ENCODE measurements at places on chromosomes 6 and 20.

- no peak for DNase-seq
Measured at GRCh38 chr6:170056278-170056711, 234.6 kb downstream of the DLL1 start.

DNA sequence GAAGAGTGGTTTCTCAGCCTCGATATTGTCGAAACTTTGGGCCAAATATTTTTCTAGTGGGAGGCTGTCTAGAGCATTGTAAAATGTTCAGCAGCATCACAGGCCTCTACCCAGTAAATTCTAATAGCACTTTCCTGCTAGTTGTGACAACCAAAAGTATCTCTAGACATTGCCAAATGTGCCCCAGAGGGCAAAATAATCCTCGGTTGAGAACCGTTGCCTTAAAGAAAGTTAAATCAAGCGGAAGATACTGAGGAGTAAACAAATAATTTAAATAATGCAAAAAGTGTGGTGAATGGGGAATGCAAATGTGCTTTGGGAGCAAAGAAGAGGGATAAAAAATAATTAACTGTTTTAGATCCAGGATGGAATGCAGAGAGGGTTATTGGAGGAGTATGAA, 106.4 kb upstream of the ASCC3 start:
- no peak for DNase-seq

DNA sequence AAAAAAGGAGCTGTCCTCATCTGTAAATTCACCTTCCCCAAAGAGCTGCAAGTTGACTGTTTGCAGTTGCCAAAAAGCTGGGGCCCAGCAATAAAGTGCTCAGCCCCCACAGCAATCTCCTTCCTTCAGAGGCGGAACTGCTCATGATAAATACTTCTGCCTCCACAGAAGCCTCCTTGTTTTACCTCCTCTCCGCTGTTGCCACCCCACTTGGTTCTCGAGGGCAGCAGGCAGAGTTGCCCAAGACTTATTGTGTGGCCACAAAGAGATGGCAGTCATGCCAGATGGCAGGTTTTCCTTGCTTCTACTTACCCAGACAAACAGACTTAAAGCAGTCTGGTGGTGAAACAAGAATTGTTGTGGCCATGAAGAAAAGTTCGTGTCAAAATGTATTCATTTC, 66.3 kb downstream of the SLX4IP start:
- peak; percentile 10 for DNase-seq

- DNase-seq: no peak
Measured at GRCh38 chr6:157813191-157813590, 9.9 kb upstream of the SNX9 start.

GRCh38 chr20:45372646-45373352, 5.3 kb downstream of the TP53TG5 start:
- DNase-seq: no peak

DNA sequence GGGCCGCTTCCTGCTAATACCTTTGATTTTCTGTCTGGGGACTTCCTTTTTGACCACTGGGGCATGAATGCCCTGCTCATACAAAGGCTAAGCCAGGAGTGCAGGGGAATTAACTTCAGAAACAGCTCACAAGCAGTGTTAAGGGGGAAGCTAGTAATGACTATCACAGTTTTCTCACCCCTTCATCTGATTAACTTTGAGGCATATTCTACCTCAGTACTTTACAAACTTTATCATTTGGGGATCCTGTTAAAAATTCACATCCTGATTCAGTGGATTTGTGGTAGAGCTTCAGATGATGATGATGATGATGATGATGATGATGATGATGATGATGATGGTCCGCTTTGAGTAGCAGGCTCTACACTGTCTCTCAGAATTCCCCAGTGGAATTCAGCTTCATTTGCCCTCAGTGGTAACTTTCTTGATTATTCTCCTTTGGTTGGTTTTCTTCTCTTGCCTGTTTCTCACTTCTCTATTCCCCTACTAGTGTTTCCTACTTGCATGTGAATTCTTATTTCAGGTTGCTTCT, 78.4 kb upstream of the TMEM170B start:
- no peak for DNase-seq

GRCh38 chr6:40036186-40036585, 101.9 kb upstream of the MOCS1 start:
- no peak for DNase-seq

DNA sequence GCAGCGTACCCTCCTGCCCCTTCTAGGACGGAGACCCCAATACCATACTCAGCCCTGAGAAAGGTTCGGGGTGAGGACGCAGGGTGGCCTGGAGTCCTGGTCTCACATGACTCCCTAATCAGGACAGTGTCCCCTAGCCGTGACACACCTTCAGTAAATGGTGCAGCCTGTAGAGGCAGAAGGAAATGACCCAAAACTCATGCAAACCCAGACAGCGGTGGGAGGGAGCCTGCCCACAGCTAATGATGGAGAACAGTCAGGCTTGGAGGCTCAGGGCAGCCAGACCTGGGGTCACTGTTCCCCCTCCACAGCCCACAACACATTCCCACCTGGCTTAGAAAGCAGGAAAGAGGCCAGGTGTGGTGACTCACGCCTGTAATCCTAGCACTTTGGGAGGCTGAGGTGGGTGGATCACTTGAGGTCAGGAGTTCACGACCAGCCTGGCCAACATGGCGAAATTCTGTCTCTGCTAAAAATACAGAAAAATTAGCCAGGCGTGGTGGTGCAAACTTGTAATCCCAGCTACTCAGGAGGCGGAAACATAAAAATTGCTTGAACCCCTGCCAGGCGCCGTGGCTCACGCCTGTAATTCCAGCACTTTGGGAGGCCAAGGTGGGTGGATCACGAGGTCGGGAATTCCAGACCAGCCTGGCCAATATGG, 8.8 kb upstream of the HMGA1 start:
- DNase-seq: no peak

- DNase-seq: no peak
Measured at GRCh38 chr20:20814685-20815084, 102.2 kb upstream of the RALGAPA2 start.

DNA sequence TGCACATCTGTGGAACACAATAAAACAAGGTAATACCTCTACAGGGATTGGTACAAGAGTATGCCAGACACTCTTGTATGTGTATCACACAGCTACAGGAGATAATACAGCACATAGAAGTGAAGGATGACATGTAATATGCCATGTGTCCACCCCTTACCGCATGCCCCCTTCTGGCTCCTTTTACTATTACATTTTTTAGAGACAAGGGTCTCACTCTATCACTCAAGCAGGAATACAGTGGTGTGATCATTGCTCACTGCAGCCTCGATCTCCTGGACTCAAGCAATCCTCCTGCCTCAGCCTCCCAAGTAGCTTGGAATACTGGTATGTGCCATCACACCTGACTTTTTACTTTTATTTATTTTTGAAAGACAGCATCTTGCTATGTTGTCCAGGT, 4.2 kb upstream of the NCR3 start:
- DNase-seq: peak; percentile 75

GRCh38 chr6:25165800-25166199, 113.4 kb upstream of the CARMIL1 start:
- DNase-seq: no peak

DNA sequence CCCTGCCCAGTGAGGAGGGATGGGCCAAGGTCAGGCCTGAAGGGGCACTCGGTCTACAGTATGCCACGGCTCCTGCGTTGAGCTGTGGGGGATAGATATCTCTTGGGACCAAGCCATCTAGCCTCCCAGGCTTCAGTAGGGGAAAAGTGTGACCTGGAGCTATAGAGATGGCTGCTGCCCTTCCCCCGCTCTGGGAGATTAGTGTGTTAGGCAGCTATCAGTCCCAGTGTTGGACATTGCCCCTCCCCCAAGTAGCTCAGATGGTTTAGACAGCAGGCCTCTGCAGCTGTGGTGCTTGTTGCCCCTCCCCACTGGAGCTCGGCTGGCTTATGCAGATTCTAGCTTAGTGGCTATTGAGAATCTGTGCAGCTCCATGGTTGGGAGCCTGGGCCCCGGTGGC, 56.8 kb downstream of the KHDRBS2 start:
- DNase-seq: no peak

GRCh38 chr6:58113960-58114359, 796.5 kb downstream of the PRIM2 start:
- DNase-seq: no peak

GRCh38 chr6:89675949-89676748, 37.6 kb upstream of the LYRM2 start:
- no peak for DNase-seq

DNA sequence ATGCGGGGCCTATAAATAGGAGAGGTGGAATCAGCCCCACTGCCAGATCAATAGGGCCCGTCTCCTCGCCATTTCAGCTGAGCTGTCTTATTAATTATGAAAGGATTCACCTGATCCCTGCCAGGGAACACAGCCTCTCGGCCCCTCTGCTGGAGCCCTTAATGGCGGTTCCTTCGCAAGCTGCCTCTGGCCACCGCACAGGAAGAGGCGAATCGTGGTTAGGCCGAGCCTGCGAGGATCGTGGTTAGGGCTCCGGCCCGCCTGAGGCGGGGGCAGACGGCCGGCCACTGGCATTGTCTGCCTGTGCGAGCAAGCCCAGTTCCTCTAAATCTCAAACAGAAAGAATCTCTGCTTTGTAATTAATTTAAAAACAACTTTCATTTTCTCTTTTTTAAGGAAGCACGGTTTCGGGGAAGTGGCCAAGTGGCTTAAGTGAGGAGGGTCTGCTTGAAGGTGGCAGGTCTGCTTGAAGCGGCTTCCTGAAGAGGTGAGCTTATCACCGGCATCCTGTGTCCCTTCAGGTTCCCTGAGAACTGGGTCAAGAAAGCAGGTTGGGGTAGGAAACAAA, 9.2 kb downstream of the NRN1 start:
- DNase-seq: no peak

DNA sequence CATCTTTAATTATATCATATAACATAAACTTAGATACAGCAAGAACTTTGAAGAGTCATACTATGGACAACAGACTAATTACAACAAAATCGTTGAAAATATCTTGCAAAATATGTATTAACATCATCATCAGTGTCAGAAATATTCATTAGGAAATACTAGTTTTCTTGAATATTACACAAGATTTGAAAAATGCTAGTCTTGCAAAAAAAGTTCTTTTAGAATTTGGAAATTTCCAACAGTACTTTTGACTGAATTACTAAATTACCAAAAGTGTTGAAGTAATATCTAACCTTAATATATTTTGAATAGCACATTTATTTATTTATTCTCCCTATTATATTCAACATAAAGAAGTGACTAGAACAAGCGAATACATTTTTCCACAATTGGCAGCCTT, 1224.8 kb upstream of the EYS start:
- DNase-seq: no peak

GRCh38 chr6:132797951-132798868, at the start of gene SLC18B1:
Gene SLC18B1, minus strand, starts transcription at chr6:132798637. Its CDS starts 181 bp downstream, at chr6:132798456.
- DNase-seq: peak; percentile 52

DNA sequence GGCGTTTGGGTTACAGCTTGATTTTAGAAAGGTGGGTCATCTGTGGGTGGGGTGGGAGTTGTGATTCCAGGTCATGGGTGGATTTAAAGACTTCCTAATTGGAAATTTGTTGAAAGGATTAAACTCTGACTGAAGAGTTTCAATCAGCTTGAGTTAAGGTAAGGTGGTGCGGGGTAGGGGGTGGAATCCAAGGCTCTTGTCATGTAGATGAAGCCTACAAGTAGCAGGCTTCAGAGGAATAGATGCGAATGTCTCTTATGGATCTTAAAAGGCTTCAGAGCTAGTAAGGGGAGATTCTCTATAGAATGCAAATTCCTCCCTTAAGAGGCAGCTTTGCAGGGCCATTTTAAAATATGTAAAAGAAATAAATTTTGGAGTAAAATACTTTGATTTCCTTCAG, 645.3 kb downstream of the FRK start:
- no peak for DNase-seq

GRCh38 chr6:85113934-85114580, 335.8 kb upstream of the NT5E start:
- DNase-seq: no peak

DNA sequence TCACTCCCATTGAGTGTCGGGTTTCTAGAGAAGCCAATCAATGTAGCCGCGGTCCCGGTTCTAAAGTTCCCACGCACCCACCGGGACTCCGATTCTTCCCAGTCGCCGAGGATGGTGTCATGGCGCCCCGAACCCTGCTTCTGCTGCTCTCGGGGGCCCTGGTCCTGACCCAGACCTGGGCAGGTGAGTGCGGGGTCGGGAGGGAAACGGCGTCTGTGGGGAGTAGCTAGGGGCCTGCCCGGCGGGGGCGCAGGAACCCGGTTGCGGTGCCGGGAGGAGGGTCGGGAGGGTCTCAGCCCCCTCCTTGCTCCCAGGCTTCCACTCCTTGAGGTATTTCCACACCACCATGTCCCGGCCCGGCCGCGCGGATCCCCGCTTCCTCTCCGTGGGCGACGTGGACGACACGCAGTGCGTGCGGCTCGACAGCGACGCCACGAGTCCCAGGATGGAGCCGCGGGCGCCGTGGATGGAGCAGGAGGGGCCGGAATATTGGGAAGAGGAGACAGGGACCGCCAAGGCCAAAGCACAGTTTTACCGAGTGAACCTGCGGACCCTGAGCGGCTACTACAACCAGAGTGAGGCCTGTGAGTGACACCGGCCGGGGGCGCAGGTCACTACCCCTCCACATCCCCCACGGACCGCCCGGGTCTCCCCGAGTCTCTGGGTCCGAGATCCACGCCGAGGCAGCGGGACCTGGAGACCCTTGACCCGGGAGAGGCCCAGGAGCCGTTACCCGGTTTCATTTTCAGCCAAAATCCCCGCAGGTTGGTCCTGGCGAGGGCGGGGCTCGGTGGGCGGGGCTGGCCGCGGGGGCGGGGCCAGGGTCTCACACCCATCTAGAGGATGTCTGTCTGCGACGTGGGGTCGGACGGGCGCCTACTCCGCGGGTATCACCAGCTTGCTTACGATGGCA, 35.2 kb upstream of the HLA-G start:
- DNase-seq: peak; percentile 87

DNA sequence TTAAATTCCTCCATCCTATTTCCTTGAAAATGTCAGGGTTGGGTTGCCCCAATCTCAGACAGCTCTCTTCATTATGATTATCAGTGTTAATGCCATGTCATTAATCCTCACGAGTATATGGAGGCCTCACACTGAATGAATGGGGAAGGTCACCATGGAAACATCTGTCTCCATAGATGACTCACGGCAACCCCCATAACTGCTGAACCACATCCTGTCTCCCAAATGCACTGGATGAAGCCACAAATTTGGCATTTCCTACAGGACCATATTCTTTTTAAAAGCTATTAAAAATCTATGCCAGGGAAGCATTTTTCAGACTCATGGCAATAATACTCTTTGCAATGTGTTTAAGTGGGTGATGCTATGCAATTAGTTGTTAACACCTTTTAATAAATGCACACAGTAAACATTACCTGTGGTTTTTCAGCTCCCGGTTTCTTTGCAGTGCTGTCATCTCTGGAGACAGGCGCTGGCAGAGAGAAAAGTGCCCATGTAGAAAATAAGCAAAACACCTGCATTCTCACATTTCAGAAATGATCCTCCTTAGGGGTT, 80.1 kb upstream of the PTPRK start:
- no peak for DNase-seq

- DNase-seq: no peak
Measured at GRCh38 chr6:66961191-66961590, 1254.2 kb upstream of the EYS start.
